ENCODE measurements at places on chromosomes 1 and 21. TPM values are rescaled to one million over a fixed set of nuclear protein-coding genes. Genes with fewer than 3 reads are reported as not detected.

DNA sequence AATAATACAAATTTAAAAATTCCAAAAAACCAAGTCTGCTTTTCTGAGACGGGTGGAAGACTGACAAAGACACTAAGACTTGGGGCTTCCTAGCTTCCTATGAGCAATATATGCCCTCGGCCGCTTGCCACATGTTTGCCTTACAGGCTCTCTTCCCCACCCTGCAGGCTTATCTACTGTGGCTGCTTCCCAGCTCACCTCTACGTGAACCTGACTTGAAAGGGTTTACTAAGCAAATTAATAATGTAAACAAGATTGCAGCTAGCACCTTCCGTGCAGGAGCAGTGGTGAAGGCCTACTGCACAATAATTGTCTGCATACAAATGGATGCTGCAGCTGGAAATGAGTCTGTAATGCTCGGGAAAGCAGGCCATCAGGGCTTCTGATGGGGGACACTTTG, 152.9 kb upstream of the DAB1 start:
- no peak for DNase-seq

GRCh38 chr1:98398649-98399048, 262.9 kb upstream of the SNX7 start:
- DNase-seq: peak; percentile 53

DNA sequence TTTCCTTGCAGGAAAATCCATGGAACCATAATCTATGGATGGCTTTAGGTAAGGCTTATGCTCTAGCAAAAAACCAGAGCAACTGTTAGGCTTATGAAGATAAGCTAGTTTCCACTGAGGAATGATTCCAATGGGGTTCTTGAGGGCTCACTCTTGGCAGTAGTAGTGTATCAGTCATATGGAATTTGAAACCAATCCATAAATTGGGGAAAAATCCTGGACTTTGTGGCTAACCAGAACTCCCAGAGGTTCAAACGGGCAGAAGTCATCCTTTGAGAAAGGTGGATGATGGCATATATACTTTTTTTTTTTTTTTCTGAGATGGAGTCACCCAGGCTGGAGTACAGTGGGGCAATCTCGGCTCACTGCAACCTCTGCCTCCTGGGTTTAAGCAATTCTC, 54.2 kb upstream of the ATF3 start:
- DNase-seq: no peak

DNA sequence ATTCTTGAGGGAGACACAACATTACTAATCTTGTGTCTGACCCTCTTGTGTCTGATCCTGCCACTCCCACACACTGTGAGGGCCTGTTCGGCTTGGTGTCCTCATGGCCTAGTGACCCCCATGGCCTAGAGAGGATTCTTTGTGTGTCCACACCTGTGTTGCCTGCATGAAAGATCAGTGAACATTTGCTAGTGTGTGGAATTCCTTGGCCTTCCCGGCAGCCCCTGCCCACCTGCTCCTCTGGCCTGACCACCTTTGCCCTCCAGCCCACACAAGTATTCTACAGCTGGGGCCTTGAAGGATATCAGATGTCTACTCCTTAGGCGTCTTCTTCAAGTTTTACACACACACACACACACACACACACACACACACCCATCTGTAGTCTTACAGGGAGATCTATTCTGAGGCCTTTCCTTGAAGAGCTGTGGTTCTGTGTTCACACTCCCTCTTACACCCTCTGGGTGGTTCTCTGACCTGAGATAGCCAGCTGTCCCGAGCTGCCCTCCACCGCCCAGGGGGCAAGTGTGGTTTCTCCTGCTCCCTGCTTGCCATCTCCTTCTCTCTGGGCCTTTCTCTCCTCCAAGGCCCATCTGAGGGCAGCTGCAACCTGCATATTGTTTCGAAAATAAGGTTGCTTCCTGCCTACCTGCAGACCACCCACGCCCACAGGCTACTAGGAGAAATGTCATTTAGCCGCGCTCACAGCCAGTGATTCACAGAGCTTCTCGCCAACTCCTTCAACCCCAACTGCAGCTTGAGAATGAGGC, 45.4 kb downstream of the CD247 start:
- no peak for DNase-seq

GRCh38 chr21:43866659-43867331, 1.8 kb downstream of the AGPAT3 start:
- no peak for DNase-seq

- peak; percentile 43 for DNase-seq
These were observed 8.6 kb upstream of the RAB29 start for GRCh38 chr1:205783904-205784303.

GRCh38 chr1:37998913-37999429, 6.3 kb downstream of the FHL3 start:
- no peak for DNase-seq

- DNase-seq: no peak
These were observed 445.4 kb downstream of the NEGR1 start for GRCh38 chr1:71836904-71837303.

GRCh38 chr1:43731867-43732531, 24.7 kb downstream of the ST3GAL3 start:
- no peak for DNase-seq

GRCh38 chr1:43858324-43858723, 75.3 kb upstream of the ARTN start:
- peak; percentile 93 for DNase-seq

- DNase-seq: peak; percentile 88
These were observed 39.0 kb downstream of the DPT start for GRCh38 chr1:168689726-168690602.

DNA sequence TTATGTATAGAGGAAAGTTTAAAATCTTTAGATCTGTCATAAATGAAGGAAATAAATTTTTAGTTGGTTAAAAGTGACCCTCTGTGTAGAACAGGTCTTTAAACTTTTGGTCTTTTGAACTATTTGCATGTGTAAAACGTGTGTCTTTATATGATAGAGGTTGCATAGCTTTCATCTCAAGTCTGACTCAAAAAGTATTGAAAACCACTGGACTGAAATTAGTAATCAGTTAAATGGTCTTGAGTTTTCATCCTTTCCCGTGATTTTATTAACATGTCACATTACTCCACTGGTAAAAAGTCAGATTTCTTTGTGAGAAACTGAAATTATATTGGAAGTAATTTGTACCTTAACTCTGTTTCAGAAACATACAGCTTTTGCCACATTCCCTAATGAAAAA, 1.8 kb downstream of the RNPC3 start:
- DNase-seq: no peak

DNA sequence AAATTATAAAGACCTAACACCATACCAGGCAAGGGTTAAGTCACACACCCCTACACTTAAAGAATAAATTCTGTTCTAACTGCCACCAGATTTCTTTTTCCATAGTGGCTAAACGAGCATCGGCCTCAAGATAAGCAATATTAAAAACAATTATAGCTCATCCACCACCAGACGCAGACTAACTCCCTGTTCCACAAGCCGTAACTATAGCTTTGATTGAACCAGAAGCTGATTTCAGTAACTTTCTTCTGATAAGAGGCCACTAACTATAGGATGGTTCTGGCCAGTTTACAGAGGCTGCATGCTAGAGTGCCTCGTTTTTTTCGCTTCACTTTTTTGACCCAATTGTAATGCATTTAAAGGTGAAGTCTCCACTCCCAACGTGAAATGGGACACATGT, 238.8 kb downstream of the MRPL39 start:
- no peak for DNase-seq

- DNase-seq: peak; percentile 89
These were observed 123.2 kb upstream of the TNFSF4 start for GRCh38 chr1:173330149-173330951.

DNA sequence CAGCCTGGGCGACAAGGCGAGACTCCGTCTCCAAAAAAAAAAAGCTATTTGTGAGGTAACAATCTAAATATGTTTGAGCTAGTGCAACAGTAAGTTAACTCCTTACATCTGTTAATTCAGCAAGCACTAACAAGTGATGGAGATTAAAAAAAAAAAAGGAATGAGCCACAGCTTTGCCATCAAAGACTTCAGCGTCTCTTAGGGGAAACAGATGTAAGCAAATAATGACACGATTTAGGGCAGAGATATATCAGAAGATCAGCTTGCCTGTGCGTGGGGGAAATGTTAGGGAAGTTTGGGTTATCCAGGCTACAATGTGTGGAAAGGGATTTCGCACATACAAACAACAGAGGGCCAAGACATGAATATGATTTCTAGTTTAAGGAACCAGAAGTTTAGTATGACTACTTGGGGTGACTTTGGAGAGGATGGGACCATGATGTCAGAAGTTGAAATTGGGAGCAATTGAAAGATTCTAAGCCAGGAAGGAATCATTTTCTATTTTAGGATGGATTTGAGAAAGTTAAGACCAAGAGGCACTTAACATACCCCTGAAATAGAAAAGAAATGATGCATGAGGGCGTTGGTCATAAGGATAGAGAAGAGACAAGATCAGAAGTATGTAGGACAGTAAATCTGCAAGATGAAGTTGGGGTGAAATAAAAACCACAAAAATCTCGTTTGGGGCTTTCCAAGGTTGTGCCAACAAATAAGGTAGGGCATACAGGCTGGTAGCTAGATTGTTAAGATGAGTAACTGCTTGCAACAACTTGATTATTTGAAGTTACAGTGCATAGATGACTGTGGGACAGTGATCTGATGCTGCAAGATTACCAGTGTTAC, 2.4 kb upstream of the BRWD1 start:
- peak; percentile 19 for DNase-seq

DNA sequence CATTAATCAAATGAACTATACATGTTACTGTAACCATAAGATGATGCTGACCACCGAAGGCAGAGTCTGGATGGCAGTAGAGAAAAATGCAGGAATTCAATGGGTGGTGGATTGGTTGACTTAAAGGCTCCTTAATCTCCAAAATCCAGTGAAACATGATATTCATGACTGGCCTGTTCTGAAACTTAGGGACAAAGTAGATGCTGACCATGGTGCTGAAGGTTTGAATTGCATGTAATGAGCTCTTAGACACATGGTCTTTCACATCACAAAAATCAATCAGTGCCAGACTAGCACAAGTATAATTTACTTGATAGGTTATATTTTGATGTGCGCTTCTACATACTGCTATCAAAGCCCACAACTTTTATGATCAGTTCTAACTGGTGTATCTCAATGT, 30.9 kb upstream of the NTMT2 start:
- peak; percentile 60 for DNase-seq

DNA sequence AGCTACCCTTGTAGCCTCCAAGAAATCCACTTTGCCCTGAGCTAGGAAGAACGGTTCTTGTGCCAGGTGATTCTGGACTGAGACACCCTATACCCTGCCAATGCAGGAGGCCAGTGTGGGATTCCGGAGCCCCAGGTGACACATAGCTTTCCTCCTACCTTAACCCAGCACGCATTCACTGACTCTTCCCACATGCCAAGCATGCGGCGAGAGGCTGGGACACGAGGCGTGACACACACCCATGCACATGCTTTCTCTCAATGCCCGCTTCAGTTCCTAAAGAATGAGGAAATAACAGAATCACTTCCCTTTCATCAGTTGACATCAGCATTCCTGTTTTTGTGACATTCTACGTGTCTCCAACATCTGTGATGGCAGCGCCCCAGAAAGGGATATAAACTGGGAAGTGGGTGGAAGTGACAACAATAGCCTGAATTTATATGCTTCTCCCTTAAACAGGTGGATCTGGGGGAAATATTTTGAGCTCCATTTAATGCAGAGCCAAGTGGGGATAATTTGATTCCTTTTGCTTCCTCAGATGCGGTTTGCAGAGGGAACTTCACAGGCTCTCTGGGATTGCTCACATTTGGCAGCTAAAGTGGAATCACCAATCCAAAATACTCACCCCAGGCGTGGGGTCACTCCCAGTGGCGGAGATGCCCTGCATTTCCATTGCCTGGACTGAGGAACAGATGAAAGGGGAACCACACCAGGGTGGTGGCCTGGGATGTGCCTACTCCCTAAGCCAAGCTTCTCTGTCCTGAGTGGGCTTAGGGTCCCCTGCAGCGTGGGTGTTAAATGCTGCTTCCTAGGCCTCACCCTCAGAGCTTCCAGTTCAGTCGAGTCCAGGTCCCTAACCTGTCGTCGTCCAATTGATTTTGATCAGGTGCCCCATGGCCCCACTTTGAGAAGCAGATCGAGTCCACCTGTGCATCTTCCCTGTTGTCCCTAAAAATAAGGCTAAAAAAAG, 445.1 kb downstream of the SIPA1L2 start:
- DNase-seq: no peak

GRCh38 chr1:217425422-217425821, 205.5 kb downstream of the GPATCH2 start:
- peak; percentile 71 for DNase-seq

DNA sequence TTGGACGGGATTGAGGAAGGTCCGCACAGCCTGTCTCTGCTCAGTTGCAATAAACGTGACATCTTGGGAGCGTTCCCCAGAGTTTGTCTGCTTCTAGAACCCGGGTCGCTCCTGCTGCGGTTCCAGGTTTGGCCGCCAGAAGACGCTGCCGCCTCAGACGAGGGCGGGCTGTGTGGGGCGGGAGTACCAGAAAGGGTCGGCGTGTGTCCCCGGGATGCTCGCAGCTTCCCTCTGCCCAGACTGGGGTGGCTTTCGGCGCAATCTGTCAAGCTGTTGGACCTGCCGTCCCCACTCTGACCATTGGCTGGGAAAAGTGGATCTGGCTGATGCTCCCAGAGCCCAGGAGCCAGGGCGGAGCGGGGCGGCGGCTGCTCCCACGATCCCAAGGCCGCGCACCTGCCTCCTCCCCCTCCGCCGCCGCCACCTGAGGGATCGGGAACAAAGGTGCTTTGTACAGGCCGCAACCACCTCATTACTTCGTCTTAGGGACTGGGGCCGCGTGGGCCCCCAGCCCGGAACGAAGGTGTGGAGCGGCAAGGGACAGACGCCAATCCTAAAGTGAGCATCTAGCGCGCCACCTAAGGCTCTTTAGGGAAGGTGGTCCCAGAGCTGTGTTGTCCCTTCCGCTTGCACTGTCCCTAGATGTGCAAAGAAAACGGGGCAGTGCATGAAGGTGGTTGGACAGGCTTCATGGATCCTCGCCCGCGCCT, 683 bp upstream of the EFNA4 start:
- peak; percentile 69 for DNase-seq

- no peak for DNase-seq
These were observed 70.3 kb downstream of the LTN1 start for GRCh38 chr21:28922368-28922767.

- DNase-seq: no peak
These were observed 9.3 kb downstream of the KANK4 start for GRCh38 chr1:62309906-62310305.

- DNase-seq: peak; percentile 9
These were observed at the start of gene KISS1 for GRCh38 chr1:204196068-204196795. TSS of gene KISS1 (minus strand) at chr1:204196491. CDS start at chr1:204192876, 3,615 bp downstream.

DNA sequence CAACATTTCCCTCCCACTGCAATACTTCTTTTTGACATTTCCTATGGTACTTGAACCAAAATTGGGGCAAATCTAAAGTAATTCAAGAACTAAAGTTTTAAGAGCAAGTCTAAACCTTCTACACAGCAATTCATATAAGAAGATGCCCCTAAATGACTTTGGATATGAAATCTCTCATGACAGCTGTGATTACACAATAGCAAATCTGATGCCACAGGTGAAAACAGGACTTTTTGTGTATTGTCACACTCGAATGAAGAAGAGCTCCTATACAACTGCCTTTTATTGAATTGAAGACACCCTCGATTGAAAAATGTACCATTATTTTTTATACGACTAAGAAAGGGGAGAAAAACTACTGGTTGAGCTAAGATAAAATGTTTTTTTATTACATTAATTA, 59.6 kb upstream of the DYNLT5 start:
- DNase-seq: no peak

Gene SELENBP1
- polyA plus RNA-seq: 3.8 TPM

Gene PRRC2C
- 88.9 TPM for polyA plus RNA-seq

Gene IFI16
- polyA plus RNA-seq: 88.1 TPM

Gene MIS18A
- 11.9 TPM for polyA plus RNA-seq

Gene ITLN2
- polyA plus RNA-seq: not detected

Gene KRTAP13-4
- not detected for polyA plus RNA-seq

Gene P3H1
- polyA plus RNA-seq: 194 TPM

Gene SH3D21
- 1.1 TPM for polyA plus RNA-seq

Gene CHAF1B
- 5.2 TPM for polyA plus RNA-seq

Gene CACNA1S
- not detected for polyA plus RNA-seq

Gene NEK2
- polyA plus RNA-seq: 10.6 TPM

Gene CFHR5
- polyA plus RNA-seq: not detected
